ENCODE measurements at places on chromosomes 6 and 20. TPM values are rescaled to one million over a fixed set of nuclear protein-coding genes. Genes with fewer than 3 reads are reported as not detected.
A peak's percentile ranks its signal among the peaks of the same experiment; 100 is the strongest.

- H3K4me1 ChIP-seq, result peaks cover 21% of the 10 kb centered on the region
- H3K4me3 ChIP-seq, result peak overlapping the region; percentile 39
- peak overlapping the region; percentile 94 for H3K27ac ChIP-seq
- H3K36me3 ChIP-seq, result no peaks in the 10 kb centered on the region
- no peak for DNase-seq
Measured at GRCh38 chr6:106099235-106099537, 13.1 kb downstream of the PRDM1 start.

GRCh38 chr6:35158520-35158919 is 17.4 kb upstream of the TCP11 start:
- DNase-seq, result no peak
- H3K4me3 ChIP-seq, result no peak overlapping the region
- H3K36me3 ChIP-seq, result no peaks in the 10 kb centered on the region
- no peaks in the 10 kb centered on the region for H3K4me1 ChIP-seq
- no peaks in the 10 kb centered on the region for H3K27me3 ChIP-seq

DNA sequence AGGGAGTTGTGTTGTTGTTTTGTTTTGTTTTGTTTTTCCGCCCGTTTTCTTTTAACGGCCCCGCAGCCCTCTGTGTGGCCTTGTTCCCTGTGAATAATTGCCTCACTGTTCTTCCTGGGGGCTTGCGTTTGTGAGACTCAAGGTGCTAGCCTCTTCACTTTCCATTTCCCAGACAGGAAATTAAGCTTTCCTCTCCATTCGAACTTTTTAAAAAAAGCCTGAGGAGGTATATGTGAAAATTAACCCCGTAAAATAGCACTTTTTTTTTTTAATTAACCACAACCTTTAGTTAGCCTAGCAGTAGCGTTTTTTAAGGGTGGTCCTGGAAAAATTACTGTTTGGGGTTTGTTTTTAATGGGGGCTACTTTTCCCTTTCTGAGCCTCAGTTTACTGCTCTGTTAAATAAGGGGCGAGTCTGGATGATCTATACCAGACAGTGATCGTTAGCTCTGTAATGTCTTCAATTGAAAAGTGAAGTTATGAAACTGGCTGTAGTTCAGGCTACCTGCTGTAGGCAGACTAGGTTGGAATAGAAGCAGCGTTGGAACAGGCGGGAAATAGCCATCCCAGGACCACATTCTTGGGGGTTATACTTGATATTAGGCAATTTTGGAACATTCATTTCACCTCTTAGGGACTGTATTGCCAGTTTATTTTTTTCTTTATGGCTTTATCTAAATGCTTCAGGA is 1.7 kb downstream of the STX16 start:
- peak overlapping the region; percentile 93 for H3K27ac ChIP-seq
- no peaks in the 10 kb centered on the region for H3K27me3 ChIP-seq
- H3K4me1 ChIP-seq, result peaks cover 54% of the 10 kb centered on the region
- DNase-seq, result no peak

CNKSR3 gene
- total RNA-seq, result 29.7 TPM
